Urinary bladder (tissue), 4 donors: ENCODE measurements at places on chromosomes 4 and X. TPM values are rescaled to one million over a fixed set of nuclear protein-coding genes. Genes with fewer than 3 reads are reported as not detected.

GRCh38 chr4:95250544-95251137 is 298.1 kb downstream of the UNC5C start:
- DNase-seq, result no peak

- DNase-seq, result no peak
Observed at GRCh38 chrX:136541294-136541693, 9.3 kb downstream of the VGLL1 start.

GRCh38 chrX:3638280-3638873 is 75.1 kb downstream of the PRKX start:
- no peak for DNase-seq

- DNase-seq, result no peak
Observed at GRCh38 chrX:102085706-102086105, 39.8 kb upstream of the TCEAL2 start.

DNA sequence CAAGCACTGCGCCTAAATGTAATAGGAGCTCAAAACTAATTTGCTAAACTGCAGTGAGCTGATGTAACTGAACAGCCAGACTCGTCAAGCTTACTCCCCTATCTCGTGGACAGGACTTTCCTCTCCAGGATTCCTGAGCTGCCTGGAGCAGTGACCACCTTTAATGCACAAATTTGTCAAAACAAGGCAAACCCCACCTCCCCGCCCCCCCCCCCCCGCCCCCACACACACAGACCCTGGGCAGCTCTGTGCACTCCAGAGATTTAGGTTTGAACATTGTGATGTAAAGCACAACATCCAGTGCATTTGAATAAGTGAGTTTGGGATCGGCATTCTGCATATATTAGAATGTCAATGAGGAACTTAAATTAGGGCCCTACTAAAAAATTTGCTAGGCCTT is 77.7 kb upstream of the DHX15 start:
- DNase-seq, result no peak

DNA sequence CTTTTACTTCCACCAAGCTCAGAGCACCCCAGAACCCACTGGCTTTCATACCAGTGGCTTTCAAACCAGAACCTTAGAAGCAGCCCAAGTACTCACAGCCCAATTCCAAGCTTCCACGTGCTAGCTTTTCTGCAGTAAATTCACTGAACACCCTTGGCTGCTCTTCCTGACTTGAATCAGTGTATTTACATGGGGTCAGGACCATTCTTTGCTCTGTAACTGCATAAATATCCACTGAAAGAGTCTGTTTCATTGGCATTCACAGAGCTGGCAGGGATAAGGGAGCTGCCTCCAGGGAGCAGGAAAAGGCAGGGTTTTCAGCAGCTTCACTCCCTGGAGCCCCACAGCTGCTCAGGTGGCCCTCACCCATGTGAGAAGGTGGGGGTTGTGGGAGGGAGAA is 43.8 kb downstream of the RAI2 start:
- no peak for DNase-seq

DNA sequence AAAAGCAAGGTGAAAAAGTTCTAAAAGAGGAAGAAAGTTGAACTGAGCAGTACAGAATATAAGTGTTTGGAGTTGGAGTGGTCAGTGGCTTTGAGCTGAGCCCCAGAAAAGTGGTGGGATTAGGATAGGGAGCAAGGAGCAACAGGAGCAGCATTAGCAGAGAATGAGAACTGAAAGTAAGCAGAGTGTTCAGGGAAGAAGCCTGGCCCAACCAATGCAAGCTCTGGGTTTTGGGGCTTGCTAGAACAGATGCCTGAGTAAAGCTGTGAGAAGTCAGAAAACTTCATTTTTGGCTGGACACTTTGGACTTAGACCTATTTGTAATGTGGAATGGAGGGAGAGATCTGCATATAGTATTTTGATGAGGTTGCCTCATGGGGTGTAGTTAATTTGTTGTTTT is 17.8 kb downstream of the JADE1 start:
- no peak for DNase-seq

GRCh38 chr4:93467484-93468155 is 360.9 kb upstream of the ATOH1 start:
- DNase-seq, result no peak

DNA sequence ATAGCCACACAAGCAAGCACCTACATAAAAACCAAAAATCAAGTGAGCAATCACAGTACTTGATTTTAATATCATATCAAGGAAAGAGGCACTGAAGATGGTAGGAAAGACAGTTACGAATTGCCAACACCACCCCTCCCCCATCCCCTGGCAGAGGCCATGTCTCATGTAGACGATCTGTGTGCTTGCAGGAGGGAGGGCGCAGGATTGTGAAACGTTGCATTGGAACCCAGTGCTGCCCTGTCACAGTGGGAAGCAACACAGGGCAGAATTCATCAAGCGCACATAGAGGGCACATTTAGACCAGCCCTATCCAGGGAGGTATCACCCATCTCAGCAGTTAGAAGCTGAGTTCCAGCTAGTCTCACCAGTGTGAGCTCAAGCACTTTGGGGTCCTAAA is 359.8 kb downstream of the DMD start:
- no peak for DNase-seq

Gene VEGFD
- total RNA-seq, result 2.6 TPM

Gene TCEAL2
- 1.8 TPM for total RNA-seq

Gene LDOC1
- 6.4 TPM for total RNA-seq

Gene EGFL6
- 28.9 TPM for total RNA-seq

Gene PDGFC
- 73.5 TPM for total RNA-seq
